ENCODE measurements at places on chromosomes 13 and 19.

GRCh38 chr19:33100894-33101644 is 20.1 kb downstream of the GPATCH1 start:
- DNase-seq, result no peak

DNA sequence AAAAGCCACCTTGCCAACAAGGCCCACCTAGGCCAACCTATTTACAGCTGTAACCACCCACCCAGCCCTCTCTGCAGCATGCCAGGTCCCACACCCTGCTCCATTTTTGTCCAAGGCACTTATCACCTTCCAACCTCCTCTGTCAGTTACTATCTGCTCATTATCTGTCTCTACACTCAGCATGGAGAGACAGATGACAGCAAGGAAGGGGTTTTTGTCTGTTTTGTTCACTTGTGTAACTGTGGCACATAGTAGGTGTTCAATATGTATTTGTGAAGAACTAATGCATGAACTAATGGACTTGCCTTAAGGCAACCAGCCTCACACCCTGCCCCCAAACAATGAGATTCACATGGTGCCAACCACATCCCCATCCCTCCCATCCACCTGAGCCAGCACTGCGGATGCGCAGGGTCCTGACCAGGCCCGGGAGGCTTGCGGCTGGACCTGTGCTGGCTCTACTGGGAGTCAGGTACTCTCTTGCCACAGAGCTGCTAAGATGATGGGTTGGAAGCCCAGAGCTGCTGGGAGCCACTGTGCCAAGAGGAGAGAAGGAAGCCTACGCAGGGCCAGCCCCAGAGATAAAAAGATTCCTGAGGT is 17.3 kb downstream of the DEDD2 start:
- DNase-seq, result no peak

GRCh38 chr13:26412936-26413716 is 144.4 kb upstream of the WASF3 start:
- no peak for DNase-seq

DNA sequence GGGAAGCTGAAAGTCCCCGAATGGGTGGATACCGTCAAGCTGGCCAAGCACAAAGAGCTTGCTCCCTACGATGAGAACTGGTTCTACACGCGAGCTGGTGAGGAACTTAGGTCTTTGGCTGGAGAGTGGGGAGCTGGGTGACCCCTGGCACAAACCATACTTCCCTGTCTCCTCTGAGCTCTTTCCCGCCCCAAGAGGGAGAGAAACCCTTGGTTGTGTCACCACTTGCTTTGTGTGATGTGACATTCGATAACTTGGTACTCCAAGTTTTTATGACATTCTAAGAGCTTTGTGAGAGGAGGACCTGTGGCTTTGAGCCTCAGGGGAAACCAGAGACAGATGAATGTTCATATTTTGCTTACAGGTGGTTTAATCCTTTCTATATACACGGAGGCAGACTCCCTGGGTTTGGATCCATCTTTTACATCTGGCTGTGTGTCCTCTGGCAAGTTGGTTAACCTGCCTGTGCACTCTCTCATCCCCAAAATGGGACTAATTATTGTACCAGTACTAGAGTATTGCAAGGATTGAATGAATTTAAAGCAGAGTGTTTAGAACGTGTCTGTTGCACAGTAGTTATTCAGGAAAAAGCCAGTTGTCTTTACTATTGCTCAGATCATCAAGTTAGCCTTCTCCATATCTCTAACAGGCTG is 1.2 kb downstream of the RPS19 start:
- DNase-seq, result no peak

DNA sequence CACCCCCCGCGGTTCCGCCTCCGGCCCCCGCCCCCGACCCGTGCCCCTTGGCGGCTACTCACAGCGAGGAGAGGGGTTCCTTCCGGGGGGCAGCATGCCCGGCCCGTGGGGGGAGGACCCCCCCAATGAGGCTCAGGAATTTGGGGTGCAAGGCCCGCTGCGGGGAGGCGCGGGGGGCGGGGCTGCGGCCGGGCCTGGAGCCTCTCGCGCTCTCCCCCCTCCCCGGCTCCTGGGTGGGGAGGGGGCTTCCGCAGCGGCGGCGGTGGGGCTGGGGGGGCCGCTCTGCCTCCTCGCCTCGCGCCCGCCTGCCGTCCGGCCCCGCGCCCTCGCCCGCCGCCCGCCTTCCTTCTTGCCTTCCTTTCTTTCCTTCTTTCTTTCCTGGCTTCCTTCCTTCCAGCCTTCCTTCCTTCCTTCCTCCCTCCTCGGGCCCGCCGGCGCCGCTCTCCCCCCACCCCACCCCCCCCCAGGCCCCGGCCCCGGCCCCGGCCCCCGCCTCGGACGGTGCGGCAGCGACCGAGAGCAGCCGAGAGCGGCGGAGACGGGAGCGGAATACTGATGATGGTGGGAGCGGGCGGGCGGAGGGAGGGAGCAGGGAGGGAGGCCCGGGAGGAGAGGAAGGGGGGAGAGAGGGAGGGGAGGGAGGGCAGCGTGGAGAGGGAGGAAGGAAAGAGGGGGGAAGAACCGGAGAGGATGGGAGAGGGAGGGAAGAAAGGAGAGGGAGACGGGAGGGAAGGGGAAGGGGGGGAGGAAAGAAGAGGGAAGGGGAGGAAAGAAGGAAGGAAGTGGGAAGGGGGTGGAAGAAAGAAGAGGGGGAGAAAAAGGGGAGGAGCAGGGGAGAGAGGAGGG is at the start of gene LRRC4B:
LRRC4B (minus strand) TSS at position 554 of the 846 bp plus-strand sequence. CDS start 19,597 bp downstream, outside the sequence.
- DNase-seq, result no peak

DNA sequence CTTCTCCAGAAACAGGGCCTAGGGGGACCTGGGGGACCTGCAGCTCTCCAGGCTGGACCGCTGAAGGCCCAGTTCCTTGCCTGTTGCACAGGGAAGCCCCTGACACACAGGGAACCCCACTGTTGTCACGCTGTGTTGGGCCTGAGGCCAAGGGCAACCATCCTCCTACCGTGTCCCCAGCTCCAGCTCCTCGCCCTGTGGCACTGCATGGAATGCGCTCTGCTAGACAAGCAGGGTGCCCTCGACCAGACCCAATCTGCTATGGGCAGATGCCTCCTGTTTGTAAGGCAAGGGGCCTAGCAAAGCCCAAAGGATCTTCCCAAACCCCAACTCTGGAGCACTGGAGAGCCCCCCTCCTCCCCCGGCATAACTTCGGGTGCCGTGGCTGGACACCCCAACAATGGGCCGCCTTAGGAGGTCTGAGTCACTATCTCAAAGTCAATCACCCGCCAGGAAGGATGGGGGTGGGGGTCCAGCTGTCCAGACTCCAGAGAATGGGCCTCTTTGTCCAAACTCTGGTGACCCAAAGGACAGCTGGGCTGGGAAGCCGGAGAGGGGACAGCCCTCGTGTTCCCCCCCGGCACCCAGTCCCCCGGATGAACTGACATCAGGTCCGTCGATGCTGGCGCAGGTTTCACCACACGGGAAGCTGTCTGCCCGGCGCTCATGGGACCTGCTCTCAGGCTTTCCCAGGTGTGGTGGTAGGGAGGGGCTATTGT is 3.7 kb downstream of the BRSK1 start:
- DNase-seq, result no peak

DNA sequence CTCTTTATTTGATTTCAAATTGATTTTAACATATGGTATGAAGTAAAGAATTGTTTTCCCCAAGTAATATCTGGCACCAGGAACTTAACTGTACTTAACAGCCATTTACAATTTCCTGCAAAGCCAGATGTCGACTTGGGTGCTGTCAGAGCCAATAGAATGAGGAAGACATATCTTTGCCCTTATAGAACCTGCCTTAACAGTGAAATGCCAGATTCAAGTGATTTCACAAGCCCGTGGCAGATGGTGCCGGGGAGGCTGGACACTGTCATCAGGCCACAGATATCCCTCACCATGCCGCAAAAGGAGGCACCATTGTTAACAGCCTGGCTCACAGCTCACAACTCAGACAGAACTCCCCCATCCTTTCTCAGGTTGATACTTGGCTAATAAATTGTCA is 48.7 kb downstream of the ESD start:
- DNase-seq, result no peak

DNA sequence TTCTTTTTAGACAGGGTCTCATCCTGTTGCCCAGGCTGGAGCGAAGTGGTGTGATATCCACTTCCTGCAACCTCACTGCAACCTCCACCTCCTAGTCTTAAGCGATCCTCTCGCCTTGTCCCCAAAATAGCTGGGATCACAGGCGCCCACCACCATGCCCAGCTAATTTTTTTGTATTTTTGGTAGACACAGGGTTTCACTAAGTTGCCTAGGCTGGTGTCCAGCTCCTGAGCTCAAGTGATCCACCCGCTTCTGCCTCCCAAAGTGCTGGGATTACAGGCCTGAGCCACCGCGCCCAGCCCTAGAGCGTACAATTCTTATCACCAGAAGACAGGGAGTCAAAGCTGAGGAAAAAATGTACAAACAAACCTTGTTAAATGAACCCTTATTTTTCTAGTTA is 4.5 kb upstream of the ELOF1 start:
- DNase-seq, result no peak

DNA sequence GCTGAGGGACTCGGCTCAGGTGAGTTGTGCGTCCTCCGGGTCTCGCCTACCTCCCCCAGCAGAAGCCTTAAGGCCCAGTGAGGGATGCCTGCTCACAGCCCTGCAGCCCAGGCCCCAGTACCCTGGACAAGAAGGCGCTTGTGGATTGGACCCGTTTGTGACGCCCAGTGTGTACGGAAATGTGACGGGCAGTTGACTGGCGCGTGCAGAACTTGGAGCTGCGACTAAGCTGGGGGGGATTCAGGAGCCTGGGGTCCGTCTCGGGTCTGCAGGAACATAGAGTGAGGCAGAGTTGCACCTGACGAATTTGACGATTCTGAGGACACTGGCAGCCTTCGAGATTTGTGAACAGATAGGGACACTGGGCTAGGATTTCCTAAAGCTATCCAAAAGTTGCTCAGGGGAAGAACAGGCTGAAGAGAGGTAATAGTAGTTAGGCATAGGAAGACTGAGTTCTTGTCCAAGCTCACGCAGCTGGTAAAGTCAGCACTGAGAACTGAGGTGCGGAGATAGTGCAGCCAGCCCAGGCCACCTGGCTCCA is 519 bp downstream of the ZNF551 start:
- no peak for DNase-seq

- no peak for DNase-seq
These were observed 15.3 kb downstream of the GJA3 start for GRCh38 chr13:20145521-20145920.

GRCh38 chr13:90233933-90234672 is 1113.4 kb upstream of the MIR17HG start:
- DNase-seq, result no peak

DNA sequence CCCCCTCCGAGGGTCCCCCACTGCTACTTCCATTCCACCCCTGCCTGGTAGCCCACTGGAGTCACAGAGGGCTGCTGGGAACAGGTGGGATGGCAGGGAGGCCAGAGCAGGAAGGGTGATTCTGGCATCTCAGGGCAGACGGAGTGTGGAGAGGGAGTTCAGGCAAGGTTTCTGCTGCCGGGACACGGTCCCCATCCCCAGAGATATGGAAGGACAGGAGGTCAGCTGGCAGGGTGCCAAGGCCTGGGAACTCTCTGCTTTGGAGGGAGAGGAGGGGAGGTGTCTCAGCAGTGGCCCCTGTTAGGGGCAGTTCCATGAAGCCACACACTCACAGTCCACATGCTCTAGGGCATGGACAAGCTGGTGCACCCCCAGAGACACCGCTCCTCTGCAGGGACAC is 68.1 kb downstream of the CHST8 start:
- DNase-seq, result no peak

DNA sequence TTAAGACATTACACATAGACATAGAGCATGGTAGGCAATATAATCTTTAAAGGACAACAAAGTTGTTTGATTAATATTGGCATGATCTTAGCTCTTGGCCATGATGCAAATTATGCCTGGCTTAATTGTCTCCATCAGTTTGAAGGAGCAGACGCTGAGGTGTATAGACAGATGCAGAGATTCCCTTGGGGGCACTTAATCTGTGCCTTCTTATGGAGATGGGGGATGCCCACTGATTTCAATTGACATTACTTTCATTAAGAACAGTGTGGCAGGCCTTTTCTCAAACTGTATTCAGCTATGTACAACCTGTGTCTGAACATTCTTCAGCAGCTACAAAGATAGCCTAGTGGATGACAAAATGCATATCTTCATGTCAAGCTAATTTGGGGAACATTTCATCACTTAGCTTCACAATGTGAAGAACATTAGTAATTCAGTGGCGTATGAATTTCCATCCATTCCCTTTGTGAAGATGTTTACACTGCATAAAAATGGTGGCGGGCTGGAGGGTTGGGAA is 85.3 kb upstream of the MYCBP2 start:
- no peak for DNase-seq

- DNase-seq, result no peak
These were observed 32.9 kb downstream of the TSKS start for GRCh38 chr19:49730166-49730565.

GRCh38 chr19:41436674-41436951 is 3.1 kb downstream of the DMAC2 start:
- no peak for DNase-seq

DNA sequence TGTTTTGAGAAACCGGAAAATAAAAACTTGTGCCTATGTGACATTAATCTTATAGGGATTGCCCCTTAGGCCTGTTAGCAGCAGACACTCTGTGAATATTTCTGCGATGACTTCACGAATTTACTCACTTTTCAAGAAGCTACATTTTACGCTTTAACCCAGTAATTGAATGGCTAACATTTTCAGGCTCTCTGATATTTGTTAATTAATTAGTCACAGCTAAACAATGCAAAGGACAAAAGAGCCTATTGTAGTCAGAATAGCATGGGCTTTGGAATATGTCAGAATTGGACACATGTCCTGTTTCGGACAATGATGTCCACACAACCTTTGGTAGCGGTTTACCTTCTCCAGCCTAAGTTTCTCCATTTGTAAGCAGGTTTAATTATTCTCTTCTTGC is 506.6 kb downstream of the EFNB2 start:
- DNase-seq, result no peak

GRCh38 chr13:30314562-30314961 is 7.2 kb upstream of the KATNAL1 start:
- DNase-seq, result no peak

DNA sequence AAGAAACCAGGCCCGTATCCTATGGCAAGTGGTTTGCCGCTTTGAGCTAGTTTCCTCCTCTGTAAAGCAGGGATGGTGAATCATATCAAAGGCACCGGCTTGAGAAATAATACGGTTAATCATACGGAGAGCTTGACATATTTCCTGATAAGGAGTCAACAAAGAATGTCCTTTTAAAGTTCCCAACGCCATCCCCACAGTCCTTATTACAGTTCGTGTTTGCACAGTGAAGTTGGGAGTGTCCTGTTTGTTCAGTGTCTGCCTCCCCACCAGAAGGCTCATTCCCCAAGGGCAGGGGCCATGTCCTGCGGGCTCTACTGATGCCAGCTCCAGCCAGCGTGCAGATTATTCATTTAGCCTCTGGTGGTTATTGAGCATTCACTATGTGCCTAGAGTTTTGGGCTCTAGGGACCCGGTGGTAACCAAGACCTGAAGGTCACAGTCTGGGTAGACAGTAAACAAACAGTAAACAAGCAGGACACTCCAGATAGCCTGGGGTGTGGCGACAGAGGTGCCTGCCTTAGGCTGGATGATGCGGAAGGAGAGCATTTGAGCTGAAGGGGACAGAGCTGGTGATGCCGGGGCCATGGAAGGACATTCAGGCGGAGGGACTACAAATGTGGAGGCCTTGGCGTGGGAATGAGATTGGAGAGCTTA is 6.3 kb downstream of the GRAMD1A start:
- DNase-seq, result no peak
